ENCODE measurements at places on chromosomes 7 and 10.

DNA sequence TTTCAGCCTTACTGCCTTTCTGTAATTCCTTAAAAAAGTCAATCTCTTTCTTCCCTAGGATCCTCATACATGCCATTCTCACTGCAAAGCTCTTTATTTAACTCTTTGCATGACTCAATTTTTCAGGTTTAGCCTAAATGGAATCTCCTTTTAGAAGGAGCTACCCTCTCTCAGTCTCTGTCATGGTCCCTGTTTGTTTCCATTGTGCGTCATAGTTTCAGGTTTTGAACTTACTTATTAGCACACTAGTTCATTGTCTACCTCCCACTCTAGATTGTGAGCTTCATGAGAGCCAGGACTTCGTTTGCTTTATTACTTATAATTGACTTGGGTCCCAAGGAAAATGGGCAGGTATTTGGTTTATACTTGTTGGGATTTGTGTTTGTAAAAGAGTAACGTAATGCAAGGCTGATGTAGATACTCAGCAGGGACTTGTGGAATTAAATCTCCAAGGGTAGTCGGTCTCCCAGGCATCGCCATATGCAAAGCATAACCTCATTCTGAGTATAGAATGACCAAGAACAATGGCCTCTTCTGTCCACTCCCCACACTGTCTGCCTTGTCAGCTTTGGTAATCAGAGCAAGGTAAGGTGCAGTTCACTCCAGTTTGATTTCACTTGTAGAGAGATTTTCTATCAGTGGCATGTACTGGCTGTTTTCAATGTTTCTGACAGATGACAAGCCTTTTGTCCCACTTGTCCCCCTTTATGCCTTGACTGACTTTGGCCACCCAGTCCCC, 252.0 kb downstream of the SORCS3 start:
- no peak for DNase-seq

DNA sequence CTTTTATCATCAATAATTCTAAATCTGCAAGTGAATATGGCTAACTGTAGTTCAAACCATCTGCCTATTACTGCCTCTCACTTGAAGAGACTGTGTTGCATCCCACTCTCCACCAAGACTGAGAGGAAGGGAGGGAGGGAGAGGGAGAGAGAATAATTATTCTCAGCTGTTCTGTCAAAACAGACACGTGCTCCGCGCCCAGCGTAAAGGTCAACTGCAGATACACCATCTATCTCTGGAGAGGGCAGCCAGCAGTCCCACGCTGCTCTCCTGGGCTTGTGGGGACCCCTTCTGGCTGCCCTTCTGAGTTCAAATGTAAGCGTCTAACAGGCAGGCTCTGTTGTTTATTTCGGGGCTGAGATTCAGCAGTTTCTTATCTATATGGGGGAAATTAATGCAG, 625.5 kb upstream of the GALNT17 start:
- DNase-seq = peak; percentile 30

DNA sequence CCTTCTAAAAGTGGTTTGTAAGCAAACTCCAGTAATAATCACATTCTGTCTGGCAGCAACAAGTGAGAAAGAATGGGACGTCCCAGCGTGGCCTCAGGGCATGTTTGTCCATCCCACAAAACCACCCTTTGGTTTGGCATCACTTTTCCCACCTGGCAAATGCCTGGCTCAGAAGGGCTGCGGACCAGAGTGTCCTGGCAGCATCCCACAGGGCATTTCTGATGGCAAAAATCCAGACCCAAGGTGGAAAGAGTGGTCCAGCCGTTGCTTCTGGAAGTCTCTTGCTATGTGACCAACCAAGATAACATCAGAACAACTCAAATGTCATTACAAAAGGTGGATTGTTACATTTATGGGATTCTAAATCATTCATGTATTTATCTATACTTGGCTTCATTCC, 174.4 kb downstream of the CREB5 start:
- DNase-seq = no peak

DNA sequence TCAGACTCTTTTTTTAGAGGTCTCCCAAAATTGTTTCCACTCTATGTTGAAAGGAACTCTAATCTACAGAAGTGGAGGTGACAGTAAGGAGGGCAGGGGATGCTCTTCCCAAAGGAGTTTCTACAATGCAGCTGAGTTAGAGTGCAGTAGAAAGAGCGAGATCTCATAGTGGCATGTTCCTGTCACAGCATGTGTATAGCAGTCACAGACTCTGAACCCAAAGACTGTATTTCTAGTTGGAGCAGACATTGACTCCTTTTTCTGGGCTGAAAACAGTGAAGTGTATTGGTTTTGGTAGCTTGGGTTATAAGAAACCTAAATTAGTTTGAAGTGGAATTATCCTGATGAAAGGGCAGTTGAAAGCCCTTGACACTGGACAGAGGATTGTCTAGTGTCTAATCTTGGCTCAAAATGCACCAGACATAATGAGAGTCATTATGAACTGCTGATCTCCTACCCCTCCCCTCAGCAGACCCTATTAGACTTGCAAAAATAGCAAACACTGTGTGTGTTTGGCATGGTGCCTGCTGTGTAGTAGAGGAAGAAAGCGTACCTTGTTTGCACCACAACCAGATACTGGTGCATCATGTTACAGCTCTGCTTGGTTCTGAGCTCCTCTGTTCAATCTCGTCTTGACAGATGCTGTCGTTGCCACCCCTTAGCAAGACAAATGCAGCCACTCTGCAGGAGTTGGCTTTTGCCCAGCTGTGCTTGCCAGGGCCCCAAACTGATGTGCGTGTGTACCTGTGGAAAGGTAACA, 336.0 kb downstream of the AUTS2 start:
- peak; percentile 83 for DNase-seq

- DNase-seq = no peak
These were observed 9.4 kb upstream of the RFC2 start for GRCh38 chr7:74263399-74264120.

DNA sequence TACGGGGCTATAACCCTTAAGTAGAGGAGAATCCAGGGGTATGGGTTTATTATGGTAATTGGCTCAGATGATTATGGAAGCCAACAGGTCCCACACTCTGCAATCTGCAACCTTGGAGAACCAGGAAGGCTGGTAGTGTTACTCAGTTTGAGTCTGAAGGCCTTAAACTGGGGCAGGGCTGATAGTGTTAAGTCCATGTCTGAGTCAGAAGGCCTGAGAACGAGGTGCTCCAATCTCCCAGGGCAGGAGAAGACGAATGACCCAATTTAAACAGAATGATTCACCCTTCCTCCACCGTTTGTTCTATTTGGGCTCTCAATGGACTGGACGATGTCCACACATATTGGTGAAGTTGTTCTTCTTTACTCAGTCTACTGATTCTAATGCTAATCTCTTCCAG, 244.5 kb upstream of the PTER start:
- DNase-seq = no peak

GRCh38 chr7:68492359-68492690, 1106.0 kb upstream of the AUTS2 start:
- no peak for DNase-seq

DNA sequence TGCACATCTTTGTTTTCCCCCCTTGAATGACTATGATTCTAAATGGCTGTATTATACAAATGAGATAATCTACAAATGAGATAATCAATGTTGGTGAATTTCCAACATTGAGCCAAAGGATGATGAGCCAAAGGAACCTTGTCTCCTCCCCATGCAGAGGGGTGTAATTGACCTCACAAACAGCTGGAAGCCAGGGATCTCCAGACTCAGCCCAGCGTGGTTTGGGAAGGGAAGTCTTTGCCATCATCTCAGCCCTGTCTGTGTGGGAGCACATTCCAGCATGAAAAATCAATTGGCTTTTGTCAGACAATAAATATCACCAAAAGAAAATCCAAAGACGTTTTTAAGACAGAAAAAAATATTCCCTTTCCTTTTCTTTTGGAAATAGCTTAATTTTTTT, 271.5 kb upstream of the AOAH start:
- no peak for DNase-seq

DNA sequence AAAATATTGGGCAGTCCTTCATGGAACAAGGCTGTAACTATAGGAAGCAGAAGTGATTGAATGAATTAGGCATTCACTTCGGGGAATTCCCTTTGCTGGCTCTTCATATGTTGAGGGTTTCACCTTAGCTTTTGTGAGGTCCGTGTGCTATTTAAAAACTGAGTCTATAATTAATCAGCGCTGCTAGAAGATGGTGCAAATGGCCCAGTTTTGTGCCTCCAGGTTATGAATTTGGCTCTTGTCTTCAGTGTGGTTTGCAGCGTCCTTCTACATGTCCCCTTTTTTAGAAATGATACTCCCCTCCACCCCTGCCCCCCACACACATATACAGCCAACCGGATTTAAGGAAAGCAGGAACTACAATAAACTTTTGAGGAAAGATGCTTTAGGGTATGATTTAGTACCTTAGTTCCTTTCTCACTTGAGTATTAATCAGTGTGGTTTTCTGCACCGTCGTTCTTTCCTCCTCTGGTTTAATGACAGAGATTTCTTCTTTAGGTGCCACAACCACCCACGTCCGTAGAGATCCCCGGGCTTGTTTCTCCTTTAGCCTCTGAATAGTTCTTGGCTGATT, 110.6 kb upstream of the SAMD8 start:
- DNase-seq = no peak

- DNase-seq = no peak
These were observed 524.8 kb downstream of the GRM8 start for GRCh38 chr7:126727930-126728391.

GRCh38 chr10:77844713-77845445, 81.7 kb downstream of the DLG5 start:
- no peak for DNase-seq
